Stimulated activated CD8-positive, alpha-beta memory T cell treated with anti-CD3 and anti-CD28 coated beads, Interleukin-15, amount 100 ng/mL, for 1 hour (primary cell): ENCODE measurements at places on chromosomes 5 and 9.

- no peak for DNase-seq
Observed at GRCh38 chr5:3671337-3671736, 75.7 kb downstream of the IRX1 start.

DNA sequence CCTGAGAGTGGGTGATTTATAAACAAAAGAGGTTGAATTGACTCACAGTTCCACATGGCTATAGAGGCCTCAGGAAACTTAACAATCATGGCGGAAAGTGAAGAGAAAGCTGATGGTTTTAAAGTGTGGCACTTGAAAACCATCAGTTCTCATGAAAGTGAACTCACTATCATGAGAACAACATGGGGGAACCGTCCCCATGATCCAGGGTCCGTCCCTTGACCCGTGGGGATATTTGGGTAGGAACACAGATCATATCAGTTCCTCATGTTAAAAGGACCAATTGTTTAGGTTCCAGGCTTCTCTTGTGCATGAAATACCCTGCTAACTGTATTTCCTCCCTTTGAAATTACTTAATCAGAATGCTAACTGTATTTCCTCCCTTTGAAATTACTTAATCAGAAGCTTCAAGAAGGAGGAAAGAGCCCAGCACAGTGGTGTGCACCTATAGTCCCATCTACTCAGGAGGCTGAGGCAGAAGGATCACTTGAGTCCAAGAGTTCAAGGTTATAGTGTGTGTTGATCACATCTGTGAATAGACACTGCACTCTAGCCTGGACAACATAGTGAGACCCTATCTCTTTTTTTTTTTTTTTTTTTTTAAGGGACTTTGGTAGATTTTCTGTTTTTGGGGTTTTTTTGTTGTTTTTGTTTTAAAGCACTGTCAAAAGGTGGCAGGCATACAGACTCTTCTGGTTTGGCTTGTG is 24.8 kb downstream of the TTC1 start:
- DNase-seq: no peak

DNA sequence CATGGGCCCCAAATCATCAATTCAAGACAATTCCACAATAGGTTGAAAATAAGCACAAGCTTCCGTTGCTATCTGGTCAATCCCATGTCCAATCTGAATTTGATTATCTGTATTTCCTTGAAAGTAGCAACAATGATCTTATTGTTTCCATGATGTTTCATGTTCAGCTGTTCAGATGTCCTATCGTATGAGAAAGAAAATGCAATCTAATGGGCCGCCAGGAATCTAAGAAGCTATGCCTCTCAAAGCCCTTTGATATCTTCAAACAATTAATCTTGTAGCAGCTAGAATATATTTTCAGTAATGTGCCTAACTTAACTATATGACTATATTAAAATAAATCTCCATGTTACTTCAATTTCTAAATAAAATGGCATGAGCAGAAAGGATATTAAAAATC is 32.1 kb upstream of the ALDOB start:
- no peak for DNase-seq

GRCh38 chr9:80066931-80067330 is 495.2 kb downstream of the TLE4 start:
- no peak for DNase-seq

- no peak for DNase-seq
Observed at GRCh38 chr9:81225596-81225995, 463.8 kb downstream of the TLE1 start.

DNA sequence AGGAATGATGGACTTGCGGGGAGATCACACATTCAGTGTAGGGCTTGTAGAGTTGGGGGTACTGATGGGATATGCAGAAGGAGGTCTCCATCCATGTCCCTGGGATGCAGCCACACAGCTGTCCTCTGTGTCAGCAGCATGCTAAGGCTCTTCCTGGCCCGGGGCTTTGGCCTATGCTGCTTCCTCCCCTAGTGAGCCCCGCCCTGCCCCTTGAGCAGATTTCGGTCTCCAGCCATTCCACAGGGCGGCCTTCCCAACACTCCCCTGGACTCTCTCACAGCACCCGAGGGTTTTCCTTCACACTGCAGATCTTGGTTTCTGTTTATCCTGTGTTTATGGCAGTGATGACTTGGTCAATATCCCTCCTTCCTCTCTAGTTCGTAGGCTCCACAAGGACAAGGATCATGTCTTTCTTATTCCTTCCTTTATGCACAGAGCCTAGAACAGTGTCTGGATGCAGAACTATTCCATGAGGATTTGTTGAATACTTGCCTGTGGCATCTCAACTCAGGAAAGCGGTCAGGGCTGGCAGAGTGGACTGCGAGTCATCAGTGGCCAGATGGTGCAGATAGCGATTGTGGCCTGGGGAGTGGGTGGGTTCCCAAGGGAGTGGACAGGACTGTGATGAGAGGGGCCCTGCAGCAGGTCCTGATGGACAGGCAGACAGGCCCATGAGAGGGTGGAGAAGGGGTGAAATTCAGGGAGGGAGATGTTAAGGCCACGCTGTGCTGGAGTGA is 114.2 kb downstream of the RGS3 start:
- DNase-seq: no peak

DNA sequence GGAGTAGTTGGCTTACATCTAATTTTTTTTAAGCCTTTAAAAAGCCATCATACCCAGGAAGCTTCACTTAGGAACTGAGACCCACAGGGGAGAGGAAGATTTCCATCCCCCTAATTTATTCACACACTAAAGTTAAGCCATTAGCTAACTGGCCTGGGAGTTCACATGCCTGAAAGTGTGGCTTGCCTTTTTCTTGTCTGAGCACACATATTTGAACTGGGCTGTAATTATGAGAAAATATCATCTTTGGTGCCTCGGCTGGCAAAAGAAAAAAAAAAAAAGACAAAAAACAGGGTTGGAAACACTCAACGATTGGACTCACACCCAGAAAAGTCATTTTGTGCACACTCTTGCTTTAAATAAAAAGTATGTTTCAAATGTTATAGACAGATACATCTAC is 847.3 kb downstream of the MAT2B start:
- DNase-seq: no peak

DNA sequence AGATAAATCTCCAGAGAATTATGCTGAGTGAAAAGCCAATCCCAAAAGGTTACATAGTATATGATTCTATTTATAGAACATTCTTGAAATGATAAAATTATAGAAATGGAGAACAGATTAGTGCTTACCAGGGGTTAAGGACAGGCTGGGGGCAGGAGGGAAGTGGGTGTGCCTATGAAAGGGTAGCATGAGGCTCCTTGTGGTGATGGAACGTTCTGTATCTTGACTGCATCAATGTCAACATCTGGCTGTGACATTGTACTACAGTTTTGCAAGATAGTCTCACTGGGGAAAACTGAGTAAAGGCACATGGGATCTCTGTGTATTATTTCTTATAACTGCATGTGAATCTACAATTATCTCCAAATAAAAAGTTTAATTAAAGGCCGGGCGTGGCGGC is 22.3 kb downstream of the ORM2 start:
- DNase-seq: no peak

DNA sequence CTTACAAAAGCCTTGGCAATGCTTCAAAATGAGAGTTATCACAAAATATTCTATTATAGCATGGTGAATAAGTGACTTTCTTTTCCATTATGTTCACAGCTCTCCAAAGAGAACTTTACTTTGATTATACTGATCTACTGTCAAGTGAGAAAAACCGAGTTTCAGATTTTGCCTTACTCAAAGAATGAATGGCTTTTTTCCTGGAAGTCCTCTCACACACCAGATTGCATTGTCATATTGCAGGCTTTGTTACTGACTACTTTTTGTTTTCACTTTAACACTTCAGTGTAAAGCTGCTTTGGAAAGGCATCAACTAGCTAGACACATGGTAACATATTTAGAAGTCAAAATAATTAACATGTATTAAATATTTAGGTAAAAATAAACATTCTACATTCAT is 765.2 kb upstream of the NUDT12 start:
- no peak for DNase-seq

DNA sequence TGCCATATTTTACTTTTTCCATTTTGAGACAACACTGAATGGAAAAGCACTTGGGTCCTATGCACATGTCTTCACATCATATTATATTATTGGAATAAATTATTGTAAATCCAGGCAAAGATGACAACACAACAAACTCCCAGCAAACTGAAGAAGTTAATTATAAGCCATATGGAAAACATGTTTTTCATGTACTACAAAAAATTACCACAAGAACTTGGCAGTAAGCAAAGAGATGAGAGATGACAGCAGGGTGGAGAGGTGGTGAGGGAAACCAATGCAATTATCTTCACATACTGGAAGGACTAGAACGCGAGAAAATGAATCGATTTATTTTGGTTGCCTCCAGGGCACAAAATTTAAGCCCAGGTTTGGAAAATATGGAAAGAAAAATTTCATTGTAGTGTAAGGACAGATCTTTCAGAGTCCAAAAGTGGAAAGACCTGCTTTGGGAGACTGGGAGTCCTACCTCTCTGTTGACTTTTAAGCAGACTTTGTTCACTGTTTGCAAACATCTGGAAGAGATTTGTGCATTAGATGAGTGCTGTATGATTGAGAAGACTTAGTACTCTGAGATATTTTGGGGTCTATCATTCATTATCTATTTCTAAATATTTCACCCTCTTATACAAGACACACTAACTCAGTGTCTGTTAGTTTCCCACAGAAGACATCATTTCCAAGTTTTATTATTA is 138.0 kb downstream of the TMEM232 start:
- no peak for DNase-seq

- no peak for DNase-seq
Observed at GRCh38 chr5:34545164-34545563, 111.0 kb upstream of the RAI14 start.

DNA sequence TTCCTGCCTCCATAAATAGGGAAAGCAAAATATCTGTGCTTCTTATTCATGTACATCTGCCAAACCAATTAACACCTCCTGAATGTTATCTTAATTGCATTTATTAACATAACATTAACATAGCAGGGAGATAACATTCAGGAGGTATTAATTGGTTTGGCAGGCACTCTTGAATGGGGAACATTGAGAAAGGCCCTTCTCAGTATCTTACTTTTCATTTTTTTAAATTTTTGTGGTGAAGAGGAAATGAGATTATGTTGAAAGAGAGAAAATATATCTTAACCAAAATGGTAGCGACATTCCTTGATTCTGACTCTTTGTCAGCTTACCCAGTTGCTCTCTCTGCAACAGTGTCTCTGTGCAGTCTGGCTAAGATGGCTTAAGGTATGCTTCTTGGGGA is 100.4 kb upstream of the TLE1 start:
- DNase-seq: no peak

DNA sequence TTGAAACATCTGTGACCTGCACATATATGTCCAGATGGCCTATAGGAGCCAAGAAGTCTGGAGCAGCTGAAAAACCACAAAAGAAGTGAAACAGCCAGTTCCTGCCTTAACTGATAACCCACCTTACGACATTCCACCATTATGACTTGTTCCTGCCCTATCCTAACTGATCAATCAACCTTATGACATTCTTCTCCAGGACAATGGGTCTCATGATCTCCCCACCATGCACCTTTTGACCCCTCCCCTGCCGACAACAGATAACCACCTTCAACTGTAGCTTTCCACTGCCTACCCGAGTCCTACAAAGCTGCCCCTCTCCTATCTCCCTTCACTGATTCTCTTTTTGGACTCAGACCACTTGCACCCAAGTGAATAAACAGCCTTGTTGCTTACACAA is 233.8 kb downstream of the CCDC171 start:
- DNase-seq: no peak

DNA sequence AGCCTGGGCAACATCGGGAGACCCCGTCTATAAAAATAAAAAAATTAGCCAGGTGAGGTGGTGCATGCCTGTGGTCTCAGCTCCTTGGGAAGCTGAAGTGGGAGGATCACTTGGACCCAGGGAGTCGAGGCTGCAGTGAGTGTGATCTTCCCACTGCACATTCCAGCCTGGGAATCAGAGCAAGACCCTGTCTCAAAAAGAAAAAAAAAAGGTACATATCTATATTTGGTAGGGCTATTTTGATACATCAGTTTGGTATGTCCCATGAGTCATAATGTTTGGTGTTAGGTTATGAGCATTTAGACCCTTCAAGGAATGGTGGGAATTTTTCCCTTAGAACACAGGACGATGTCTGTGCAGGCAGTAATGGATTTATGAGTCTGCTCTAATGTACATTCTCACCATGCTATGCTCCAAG is 55.3 kb upstream of the POU4F3 start:
- no peak for DNase-seq

GRCh38 chr5:64594601-64595000 is 88.8 kb downstream of the RGS7BP start:
- no peak for DNase-seq

DNA sequence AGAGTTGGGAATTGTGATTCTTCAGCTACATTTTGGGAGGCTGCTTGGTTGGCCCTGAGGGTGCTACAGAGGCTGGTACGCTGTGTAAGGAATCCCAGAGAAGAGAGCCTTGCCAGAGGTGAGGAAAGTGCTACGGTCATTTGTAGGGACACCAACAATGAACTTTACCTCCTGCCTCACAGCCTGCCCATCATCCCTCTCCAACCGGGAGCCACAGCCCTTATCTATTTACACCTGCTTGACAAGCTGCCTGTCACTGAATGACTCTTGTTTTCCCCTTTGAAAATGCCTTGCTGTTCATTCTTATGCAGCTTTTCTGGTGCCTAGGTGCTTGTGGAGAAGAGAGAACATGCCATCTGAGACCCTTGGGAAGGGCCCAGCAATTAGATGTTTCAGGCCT is 110.8 kb downstream of the PCSK1 start:
- no peak for DNase-seq

GRCh38 chr5:171421331-171422262 is 2.1 kb downstream of the FGF18 start:
- no peak for DNase-seq

GRCh38 chr5:31485376-31486207 is 46.3 kb downstream of the DROSHA start:
- no peak for DNase-seq

DNA sequence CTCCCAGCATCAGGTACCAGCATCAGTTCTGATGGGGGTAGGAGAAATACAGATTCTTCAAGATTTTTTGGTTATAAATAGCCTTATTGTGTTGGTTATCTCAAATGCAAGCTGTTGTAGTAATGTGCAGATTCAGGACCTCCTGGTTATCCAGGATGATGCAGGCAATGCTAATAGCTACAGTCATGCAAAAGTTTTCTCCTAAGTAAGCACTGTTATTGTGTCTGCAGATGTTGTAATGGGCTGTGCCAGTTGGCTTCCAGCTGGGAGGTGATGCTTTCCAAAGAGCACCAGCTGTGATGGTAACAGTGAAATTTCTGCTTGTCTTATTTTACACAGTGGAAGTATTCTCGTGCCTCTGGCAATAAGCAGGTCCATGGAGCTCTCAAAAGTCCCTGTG is 719.2 kb upstream of the CTNND2 start:
- no peak for DNase-seq

GRCh38 chr9:8078641-8079140 is 279.1 kb upstream of the DMAC1 start:
- no peak for DNase-seq

DNA sequence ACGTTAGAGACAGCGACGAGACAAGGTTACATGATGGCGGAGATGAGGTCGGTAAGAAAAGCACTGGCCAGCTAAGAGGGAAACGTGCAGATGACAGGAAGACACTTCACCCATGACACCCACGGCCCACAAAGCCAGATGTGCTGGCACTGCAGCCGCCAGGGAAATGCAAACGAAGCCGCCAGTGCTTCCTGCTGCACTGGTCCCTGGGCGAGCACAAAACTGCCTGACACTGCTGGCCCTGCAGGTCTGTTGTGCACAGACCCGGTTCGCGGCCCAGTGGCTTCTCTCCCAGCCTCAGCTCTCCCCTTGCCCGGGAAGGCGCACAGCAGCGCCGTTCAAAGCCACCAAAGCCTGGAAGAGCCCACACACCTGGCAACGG is 20.3 kb downstream of the QSOX2 start:
- no peak for DNase-seq
